Activated CD8-positive, alpha-beta memory T cell treated with anti-CD3 and anti-CD28 coated beads for 24 hours (primary cell): ENCODE measurements at places on chromosomes 3 and 15.

- peak; percentile 75 for DNase-seq
Measured at GRCh38 chr15:99014803-99015697, 7.5 kb upstream of the PGPEP1L start.

GRCh38 chr3:196927571-196928453 is 14.5 kb downstream of the NCBP2 start:
- no peak for DNase-seq

DNA sequence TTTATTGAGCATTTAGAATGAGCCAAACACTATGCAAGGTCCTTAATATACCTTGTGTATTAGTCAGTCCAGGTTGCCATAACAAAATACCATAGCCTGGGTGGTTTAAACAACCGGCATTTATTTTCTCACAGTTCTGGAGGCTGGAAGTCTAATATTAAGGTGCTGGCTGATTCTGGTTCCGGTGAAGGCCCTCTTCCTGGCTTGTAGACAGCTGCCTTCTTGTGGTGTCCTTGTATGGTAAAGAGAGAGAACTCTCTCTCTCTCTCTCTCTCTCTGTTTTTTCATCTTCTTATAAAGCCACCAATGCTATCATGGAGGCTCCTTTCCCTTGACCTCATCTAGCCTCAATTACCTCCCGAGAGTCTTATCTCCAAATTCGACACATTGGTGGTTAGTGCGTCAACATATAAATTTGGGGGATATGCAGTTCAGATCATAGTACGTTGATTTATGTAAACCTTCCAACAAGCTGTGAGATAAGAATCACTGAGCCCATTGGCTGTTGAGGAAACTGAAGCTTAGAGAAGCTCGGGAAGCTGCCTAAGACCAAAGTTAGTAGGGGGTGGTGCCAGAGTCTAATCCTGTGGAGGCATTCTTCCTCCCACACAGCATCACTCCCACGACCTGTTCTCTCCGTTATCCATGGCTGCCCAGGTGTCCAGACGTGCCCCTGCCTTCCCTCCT is 298.0 kb upstream of the PROK2 start:
- no peak for DNase-seq

GRCh38 chr15:26260517-26261133 is 397.5 kb upstream of the ATP10A start:
- DNase-seq = no peak

- no peak for DNase-seq
Measured at GRCh38 chr3:159892171-159892795, 96.4 kb upstream of the IL12A start.
